SJCRH30 (cell line): ENCODE measurements at places on chromosomes 12 and 14.

GRCh38 chr14:68616221-68616902 lies 176.5 kb downstream of the ZFP36L1 start:
- DNase-seq = peak; percentile 54

DNA sequence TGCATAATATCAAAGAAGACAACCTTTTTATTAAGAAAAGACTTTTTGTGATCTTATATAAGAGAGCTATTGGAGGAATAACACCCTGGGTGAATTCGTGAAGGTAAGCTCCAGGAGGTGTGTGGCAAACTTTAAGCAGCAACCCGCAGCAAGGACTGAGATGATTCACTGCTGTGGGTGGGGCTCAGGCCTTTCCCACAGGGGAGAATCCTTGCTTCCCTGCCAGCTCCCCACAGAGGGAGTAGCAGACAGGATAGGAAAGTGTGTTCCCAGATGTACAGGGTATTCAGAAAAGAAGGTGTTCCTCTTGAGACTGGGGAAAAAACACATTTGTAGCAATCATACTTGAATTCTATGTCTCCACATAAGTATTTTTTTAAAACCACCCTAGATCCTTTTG lies 9.2 kb downstream of the NDUFA12 start:
- no peak for DNase-seq

DNA sequence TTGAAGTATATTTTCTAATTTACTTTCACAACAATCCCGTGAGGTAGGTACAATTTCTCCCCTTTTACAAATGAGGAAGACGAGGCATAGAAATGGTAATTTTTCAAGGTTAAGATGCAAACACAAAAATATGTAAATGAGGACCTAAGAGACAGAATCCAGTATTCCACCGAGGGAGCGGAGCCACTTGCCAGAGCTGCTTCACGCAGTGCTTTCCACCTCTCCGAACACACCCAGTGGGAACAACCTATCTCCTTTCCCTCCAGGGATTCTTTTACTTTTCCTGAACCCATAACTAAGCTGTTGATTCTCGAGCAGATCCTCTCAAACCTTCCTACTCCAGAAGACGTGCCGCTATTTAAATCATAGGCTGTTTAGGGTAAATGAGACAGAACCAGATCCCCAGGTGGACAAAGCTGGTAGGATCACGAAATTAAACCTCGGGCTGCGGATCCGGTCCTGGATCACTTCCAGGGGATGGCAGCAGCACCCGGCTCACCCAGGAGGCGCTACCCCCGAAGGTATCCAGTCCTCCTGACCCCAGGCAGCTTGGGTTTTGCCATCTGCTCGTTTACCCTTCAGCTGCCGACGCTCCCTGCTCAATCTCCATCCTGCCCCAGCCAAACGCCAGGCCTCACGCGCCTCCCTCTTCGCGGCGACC lies 1.5 kb downstream of the DDHD1 start:
- DNase-seq = peak; percentile 54

GRCh38 chr12:30631740-30632139 lies 63.9 kb downstream of the IPO8 start:
- DNase-seq = no peak

GRCh38 chr14:91383439-91383838 lies 34.2 kb downstream of the CCDC88C start:
- DNase-seq = peak; percentile 54

GRCh38 chr14:22417914-22418313 lies 171.1 kb downstream of the DAD1 start:
- no peak for DNase-seq

DNA sequence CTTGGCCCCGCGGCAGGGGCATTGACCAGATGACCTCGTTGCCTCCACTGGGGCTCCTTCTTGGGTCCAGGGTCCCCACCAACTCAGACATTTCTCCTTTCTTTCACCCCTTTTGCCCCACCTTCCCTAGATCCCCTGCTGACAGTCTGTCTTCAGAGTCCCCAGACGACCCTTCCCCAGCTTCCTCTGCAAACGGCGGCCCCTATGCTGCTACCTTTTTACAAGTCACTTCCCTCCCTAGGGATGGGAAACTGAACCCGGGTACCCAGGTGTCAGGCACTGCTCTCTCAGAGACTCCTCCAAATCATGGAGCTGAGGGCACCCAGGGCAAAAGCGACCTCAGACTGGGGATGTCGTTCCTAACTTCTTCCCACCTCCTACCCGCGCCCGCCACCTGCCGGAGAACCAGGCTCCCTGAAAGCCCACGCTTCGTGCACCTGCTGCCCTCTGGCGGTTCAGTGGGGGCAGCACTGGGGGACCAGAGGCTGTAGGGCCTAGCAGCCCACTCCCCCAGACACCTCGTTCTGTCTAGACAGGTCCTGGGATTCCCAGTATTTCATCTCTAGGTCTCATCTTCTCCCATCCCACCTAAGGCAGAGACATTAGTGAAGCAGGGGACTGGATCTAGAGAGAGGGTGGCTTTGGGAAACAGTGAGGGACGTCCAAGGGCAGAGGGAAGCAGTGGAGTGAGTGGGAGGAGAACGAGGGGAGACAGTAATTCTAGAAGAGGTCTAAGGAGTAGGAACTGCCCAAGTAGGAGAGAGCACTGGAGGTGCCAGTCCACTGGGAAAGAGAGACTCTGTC lies 4.9 kb downstream of the ZNF385A start:
- peak; percentile 80 for DNase-seq

- DNase-seq = no peak
Observed at GRCh38 chr12:114666746-114667668, 17.0 kb downstream of the TBX3 start.

DNA sequence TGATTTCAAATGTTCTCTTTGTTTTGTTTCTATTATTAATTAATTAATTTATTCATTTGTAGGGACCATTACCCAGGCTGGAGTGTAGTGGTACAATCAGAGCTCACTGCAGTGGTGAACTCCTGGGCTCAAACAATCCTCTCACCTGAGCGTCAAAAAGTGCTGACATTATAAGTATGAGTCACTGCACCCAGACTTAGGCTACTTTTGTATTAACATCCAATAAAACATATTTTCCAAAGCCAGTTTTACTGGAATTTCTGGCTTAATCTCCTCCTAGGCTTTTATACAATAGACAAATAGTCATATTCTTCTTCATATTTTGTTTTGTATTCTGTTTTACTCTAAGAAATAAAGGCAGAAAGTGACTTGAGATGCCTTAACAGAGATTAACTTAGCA lies 749.6 kb downstream of the SLC16A7 start:
- DNase-seq = no peak

DNA sequence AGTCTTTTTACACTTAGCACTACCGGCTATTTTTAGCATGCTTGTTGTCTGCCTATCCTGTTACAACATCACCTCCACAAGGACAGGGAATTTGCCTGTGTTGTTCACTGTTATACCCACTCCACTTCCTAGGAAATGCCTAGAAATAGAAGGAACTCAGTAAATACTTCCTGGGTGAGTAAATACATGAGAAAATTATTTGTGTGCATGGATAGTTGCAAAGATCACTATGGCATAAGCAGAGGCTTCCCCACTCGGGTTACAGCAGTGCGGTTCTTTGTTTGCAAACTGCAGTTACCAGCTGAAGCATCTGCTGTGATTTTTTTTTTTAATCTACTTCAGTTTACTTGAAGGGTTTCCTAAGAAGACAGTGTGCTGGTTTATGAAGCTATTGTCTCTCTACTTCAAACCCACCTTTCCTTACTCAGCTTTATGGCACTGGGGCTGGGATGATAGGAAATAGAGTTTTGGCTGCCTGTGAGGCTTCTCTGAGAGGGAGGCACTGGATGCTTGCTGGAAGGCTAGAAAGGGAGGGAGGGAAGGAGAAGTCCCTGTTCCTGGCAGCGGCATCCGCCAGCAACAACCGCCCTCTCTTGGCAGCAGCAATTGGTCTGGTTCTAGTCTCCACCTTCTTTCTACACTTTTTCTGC lies 29.0 kb downstream of the PDE6H start:
- peak; percentile 66 for DNase-seq

DNA sequence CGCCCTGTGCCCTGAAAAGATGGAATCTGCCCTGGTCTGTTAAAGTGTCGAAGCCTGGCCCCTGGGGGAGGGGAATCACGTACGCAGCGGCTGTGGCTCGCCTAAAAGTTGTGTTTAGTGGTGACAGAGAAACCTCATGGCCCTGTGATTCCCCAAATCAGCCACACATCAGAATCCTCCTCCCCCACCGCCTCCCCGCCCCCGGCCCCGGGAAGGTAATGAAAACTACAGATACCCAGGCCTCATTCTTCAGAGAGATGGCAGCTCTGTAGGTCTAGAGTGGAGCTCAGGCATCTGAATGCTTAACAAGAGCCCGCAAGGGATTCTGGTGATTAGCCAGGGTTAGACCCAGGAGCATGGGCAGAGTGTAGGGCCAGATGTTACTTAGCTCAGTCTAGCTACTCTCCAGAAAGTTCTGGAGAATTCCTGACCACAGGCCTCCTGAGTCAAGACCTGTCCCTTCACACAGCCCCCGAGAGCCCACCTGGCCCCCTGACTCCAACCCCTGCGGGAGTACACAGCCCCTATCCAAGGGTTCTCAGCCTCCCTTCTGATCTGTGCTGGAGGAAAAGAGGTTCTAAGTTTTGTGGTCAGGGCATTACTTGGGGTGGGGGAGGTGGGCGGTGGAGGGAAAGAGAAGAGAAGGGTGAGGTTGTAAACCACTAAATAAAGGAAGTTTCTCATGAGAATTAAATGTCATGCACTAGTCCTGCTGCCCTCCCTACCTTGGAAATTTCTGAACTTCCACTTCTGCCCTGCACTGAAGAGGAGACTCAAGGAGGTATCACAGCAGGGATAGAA lies 114.8 kb downstream of the PLXNC1 start:
- DNase-seq = no peak

GRCh38 chr14:25485381-25485780 lies 435.4 kb upstream of the STXBP6 start:
- no peak for DNase-seq

- no peak for DNase-seq
Observed at GRCh38 chr14:91125271-91125660, 11.4 kb downstream of the DGLUCY start.

- DNase-seq = no peak
Observed at GRCh38 chr12:101563212-101563611, 31.6 kb upstream of the MYBPC1 start.

GRCh38 chr12:125111403-125111802 lies 46.2 kb downstream of the AACS start:
- no peak for DNase-seq
